Activated gamma-delta T cell treated with Interleukin-2 at 50 U/mL for 16 hours (primary cell): ENCODE measurements at places on chromosomes 2 and 18.

- DNase-seq: no peak
These were observed 69.7 kb upstream of the LYPD6B start for GRCh38 chr2:148968776-148969319.

GRCh38 chr2:77190721-77191346 lies 331.3 kb downstream of the LRRTM4 start:
- DNase-seq: no peak

DNA sequence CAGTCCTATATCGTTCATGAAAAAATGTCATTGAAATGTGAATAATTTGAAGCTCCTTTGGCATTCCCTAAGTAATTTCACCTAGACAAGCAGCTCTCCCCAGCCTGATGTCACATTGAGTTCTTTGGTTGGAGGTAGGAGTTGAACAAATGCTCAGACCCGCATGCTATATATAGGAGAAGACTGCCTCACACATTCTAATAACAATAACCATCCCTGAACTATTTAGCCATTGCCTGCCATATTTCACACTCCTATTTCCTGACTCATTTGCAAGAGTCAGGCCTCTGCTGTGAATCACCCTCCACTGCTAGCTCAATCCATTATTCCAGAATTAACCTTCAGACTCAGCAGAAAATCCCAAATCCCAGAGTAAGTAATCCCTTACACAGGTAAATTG lies 256.6 kb upstream of the ACVR2A start:
- DNase-seq: no peak

GRCh38 chr18:68475883-68476282 lies 239.0 kb downstream of the TMX3 start:
- DNase-seq: no peak

DNA sequence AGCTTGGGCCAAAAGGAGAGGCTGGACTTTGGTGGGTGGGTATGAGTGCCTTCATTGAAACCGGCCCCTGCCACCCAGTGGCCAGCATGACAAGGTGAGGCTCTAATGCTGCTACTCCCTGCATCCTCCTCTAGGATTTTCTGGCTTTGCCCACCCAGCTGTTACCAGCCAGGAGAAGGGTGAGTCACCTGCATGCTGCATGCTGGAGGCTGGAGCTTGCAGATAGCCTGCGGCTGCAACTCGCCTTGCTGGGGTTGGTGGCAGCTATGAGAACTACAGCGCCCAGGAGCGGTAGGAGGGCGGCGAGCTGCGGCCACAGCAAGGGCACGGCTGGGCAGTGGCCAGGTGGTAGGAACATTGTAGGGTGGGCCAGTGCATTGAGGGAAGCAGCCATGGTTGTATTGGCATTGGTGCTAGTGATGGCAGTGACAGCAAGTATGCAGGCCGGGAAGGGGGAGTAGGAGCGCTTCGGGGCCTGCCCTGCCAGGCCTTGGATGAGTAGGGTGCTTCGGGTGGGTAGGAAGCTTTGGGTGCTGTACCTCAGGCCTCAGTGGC lies 75.4 kb upstream of the SLC35G4 start:
- no peak for DNase-seq

DNA sequence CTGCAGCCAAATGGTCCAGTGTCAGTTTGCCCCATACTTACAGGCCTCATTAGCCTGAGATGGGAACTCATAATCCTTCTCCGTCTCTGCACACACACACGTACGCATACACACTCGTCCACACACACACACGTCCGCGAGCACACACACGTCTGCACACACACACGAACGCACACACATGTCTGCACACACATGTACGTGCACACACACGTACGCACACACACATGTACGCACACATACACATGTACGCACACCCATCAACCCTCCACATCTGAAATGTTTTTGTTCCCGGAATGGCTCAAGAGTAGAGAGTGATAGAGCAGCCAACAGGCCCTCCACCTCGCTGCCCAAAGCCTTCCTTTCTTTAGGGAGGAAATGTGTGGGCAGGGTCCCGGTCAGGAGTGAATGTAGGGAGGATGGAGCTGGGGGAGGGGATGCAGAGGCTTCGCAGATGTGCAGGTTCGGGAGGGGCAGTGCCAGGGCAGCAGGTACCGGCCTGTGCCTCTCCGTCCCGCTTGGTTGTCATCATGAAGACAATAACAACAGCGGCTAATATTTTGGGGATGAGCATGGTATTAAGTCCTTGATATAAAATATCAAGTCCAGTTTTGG lies 52.7 kb downstream of the PTGR3 start:
- no peak for DNase-seq

DNA sequence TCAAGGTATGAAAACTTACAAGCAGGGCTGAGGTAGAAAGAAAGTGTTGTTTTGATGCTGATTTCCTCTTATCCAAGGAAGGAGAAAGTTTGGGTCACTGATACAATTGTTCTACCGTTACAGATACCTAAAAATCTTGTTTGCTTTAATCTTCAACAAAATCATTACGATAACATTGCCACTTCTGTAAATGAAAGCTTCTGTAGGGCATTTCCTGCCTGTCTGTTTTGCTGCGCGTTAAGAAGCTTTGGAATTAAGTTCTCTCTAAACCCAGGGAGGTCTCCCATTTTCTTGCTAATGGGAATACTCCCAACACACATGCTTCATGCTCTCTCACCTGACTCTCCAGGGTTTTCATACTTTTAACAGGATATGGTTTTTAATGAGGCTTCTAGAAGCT lies 258.5 kb downstream of the PTGR3 start:
- DNase-seq: no peak

DNA sequence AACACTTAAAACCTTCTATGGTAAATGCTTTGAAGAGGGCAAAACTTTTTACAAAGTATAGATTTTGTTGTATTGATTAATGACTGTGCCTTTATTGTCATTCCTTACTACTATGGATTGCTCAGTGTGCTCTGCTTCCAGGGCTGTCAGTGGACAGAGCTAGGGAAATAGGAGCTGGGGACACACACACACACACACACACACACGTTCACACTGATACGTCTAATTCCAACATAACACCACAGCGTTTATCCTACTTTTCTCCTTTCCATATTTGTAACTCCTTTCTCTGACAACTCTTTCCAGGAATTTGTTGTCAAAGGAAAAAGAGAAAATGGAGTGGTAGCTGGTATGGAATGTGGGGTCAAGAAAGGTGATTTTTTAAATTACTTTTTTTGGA lies 21.8 kb downstream of the WDR7 start:
- no peak for DNase-seq

GRCh38 chr2:100039291-100039980 lies 103.0 kb downstream of the AFF3 start:
- no peak for DNase-seq

DNA sequence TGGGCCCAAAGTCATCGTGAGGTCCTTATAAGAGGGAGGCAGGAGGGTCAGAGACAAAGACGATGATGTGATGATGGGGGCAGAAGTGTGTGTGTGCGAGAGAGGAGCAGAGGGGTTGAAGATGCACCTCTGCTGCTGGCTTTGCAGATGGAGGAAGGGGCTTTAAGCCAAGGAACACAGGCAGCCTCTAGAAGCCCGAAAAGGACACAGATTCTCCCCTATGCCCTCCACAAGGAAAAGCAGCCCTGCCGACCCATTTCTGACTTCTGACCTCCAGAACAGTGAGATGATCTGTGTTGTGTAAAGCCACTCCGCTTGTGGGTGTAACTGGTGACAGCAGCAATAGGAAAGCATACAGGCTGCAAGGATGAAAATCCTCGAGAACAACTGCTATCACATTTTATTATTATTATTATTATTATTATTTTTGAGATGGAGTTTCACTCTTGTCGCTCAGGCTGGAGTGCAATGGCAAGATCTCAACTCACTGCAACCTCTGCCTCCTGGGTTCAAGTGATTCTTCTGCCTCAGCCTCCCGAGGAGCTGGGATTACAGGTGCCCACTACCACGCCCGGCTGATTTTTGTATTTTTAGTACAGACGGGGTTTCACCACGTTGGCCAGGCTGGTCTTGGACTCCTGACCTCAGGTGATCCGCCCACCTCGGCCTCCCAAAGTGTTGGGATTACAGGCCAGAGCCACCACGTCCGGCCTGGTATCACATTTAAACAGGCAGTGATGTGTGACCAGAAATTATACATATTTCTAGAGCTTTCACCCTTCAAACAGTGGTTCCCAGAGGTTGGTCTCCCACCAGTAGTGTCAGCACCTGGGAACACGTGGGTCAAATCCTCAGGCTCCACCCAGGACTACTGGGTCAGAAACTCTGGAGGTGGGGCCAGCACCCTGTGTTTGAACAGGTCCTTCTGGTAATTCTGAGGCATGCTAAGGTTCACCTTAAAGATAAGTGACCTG lies 170.5 kb downstream of the TGIF1 start:
- DNase-seq: no peak

GRCh38 chr2:37847792-37848191 lies 77.3 kb upstream of the RMDN2 start:
- no peak for DNase-seq

GRCh38 chr2:64838817-64839216 lies 150.4 kb upstream of the SLC1A4 start:
- no peak for DNase-seq

- no peak for DNase-seq
These were observed 7.5 kb downstream of the TMSB10 start for GRCh38 chr2:84912984-84913383.

DNA sequence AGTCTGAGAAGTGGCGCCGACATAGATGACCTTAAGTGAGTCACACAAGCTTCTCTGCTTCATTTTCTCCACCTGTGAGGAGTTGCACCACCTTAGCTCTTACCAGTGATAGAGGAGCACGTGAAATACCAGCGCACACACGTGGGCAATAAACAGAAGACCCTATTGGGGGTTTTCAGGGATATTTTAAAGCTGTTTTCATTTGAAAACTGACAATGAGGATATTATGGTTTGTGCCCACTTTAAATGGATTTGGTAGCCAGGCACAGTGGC lies 47.3 kb upstream of the FZD7 start:
- DNase-seq: no peak

- DNase-seq: no peak
These were observed 16.5 kb downstream of the HS6ST1 start for GRCh38 chr2:128302011-128302743.

GRCh38 chr2:125371867-125372266 lies 1284.1 kb upstream of the GYPC start:
- DNase-seq: no peak

GRCh38 chr2:174209325-174209724 lies 39.0 kb downstream of the OLA1 start:
- DNase-seq: no peak

GRCh38 chr2:237154082-237154638 lies 68.5 kb downstream of the COPS8 start:
- DNase-seq: peak; percentile 39

GRCh38 chr2:95023222-95023597 lies 2.3 kb upstream of the MAL start:
- DNase-seq: peak; percentile 49

- no peak for DNase-seq
These were observed 17.0 kb upstream of the MAP3K20 start for GRCh38 chr2:173058673-173059072.

DNA sequence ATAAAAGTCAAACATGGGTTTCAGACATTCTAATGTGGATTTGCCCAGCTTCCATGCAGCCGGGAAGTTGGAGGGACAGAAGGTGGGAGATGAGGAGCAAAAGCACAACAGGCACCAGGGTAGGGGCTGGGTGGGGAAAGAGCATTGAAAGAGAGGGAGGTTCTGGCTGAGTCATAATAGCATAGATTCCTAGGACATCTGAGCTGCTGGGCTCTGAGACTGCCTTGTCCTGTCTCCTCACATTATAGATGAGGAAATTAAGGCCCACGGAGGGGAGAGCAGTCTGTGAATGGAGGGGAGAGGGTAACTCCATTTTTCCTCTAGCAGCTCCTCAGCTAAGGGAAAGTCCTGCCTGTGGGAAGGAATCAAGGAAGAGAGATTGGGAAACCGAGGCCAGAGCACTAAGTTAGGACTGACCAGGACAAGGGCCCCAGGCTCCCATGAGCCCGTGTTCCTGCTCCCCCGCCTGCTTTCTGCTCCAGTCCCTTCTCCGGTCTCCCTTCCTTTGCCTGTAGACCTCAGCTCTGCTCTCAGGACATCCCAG lies 26.2 kb downstream of the SH2D6 start:
- DNase-seq: no peak

DNA sequence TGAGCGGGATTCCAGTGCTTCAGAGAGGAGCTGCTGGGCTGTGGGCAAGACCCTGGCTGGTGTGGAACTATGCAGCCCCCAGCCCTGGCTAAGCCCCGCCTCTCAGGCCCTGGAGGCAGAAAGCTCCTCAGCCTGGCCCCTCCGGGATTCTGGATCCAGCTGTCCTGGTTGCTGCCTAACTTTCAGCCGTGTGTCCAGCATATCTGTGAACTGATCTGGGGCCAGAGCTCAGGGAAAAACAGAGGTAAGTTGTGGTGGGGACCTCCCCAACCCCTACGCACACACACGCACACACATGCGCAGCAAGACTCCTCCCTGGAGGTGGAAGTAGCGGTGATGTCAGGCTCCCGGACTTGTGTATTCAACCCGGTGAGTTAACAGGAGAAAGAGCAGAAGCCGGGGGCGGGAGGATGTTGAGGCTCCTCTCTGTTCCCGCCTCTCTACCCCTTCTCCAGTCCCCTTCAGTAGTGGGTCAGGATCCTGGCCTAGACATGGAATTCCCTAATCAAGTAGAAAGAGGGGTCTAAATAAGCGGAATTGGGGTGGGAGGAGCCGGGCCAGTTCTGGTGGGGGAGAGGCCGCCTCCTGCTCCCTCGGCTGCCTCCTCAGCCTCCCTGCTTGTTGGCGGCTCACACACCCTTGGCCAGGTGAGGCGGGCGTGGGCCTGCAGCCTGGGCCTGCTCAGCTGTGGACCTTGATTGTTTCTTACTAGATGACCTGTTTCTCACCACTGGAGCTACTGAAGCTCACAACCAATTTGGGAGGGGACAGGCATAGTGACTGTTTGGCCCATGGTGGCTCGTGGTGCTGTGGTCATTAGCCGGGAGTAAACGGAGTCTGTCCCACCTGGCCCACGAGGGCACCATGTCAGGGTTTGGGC lies 33.4 kb downstream of the SIX2 start:
- DNase-seq: no peak

- no peak for DNase-seq
These were observed 433.7 kb upstream of the TNP1 start for GRCh38 chr2:217293607-217294006.

DNA sequence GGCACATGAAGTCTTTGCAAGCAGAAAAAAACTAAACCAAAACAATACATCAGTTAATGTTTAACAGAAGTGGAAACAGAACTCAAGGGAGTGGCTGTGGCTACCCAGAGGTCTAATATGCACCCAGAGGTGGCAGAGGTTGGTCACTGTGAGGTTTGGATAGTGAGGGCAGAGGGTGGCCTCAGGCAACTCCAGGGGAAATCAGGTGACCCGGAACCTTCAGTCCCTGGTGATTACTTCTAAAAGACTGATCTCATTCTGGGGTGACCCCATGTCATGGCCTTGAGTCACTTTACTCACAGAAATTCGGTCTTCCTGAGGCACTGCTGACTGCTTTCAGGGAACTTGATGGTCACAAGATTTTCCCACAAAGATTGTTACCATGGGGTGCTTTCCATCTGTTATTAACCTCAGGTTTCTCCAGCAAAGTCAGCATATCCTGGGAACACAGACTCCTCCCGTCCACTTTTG lies 99.4 kb downstream of the TMEM17 start:
- no peak for DNase-seq
